Activated gamma-delta T cell treated with anti-CD3 and anti-CD28 coated beads, Interleukin-2, amount 50 U/mL, for 16 hours (primary cell): ENCODE measurements at places on chromosomes 7 and 10.

DNA sequence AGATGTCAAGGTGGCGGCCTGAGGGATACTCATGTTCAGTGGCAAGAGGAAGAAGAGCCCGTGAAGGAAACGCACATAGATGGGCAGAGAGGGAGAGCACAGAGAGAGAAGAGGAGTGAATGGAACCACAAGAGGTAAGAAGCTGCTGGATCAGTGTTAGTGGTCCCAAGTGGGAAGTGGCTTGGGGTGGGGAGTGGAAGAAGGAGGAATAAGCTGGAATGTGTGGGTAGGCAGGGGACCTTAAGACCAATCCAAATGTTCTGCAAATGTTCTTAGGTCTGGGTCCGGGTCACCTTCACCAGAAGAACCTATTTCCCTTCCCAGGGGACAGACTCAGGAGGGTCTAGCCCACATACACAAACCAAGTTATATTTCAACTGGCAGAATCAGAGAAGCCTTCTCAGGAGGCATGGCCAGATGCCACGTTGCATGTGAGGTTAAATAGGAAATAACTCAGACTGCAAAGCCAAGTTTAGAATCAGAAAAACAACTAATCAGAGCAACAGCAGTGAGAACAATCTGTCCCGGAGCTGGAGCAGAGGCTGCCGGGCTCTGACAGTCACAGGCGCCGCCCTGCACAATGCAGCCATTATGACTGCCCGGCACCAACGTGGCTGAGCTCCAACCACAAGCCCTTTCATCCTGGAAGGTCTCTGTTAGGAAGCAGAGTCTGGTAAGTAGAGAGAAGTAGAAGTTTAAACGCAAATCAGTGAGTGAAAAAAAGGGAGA lies 78.6 kb upstream of the ARMC3 start:
- no peak for DNase-seq

GRCh38 chr10:17693009-17693408 lies 49.1 kb downstream of the STAM start:
- DNase-seq: no peak

DNA sequence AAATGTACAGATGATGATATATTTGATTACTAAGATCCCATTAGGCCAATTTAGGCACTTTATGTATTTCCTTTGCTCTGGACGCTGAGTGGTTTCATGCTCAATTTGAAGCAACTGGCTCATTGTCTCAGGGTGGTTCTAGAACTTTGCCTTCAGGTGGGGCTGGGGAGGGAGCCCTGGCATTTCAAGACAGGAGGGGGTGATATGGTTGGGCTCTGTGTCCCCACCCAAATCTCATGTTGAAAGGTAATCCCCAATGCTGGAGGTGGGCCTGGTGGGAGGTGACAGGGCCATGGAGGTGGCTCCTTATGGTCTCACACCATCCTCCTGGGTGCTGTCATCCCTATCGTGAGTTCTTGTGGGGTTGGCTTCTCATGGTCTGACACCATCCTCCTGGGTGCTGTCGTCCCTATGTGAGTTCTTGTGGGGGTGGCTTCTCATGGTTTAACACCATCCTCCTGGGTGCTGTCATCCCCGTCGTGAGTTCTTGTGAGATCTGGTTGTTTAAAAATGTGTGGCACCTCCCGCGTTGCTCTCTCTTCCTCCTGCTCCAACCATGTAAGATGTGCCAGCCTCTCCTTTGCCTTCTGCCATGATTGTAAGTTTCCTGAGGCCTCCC lies 151.5 kb upstream of the KLF6 start:
- no peak for DNase-seq

GRCh38 chr7:149783386-149784250 lies 10.2 kb upstream of the ZNF467 start:
- DNase-seq: no peak

DNA sequence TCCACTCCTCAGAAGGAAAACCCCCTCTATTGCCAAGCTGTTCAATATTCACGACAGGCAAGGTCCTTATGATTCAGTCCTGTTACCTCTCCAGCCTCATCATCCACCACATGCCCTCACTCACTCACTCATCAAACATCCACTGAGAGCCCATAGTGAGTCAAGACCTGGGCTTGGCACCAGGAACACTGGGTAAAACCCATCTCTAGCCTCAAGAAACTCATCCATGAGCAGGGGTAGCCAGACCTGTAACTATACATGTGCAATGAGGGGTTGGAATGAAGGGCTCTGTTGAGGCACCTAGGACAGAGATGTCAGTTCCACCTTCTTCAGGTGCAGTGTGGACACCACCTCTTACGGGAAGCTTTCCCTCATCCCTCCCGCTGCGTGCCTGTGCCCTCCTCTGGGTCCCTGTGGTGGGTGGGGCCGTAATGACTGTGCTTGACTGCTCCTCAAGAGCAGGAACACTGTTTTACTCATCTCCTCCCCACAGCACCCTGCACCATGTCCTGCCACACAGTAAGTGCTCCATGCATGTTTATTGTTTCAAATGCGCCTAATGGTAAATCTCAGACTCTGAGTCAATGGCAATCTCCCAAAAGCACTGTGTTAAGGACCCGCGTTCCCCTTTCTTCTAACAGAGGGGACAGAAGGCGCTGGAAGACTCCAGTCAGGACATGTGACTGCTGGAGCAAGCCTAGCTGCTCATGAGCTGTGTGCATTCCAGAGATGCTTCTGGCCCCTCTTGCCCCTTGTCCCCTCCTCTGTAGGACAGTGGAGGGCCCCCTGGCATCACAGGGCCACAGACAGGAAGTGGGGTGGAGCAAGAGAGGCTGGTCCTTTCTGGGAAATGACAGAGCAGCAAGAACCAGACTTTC lies 95.4 kb downstream of the HIPK2 start:
- DNase-seq: no peak

- DNase-seq: no peak
These were observed 35.6 kb downstream of the FAM171A1 start for GRCh38 chr10:15335508-15335907.

GRCh38 chr10:74383642-74384041 lies 232.6 kb downstream of the ADK start:
- DNase-seq: no peak

DNA sequence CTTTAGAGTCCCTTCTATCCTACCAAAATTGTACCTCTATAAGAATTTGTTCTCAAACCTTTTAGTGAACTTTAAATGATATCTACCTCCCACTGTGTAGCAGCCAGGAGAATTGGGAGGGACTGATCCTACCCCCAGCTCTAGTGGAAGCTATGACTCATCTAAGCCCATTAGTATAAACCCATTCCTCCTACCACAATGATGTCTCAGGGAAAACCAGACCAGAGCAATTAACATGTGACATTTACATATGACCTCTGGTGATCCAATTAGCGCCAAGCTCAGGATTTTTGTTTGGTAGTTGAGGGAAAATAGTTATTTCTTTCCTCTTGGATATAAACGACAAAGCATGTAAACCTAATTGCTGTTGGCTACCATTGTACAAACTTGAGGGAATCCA lies 33.1 kb upstream of the R3HCC1L start:
- DNase-seq: no peak

GRCh38 chr10:114389426-114389825 lies 14.9 kb downstream of the AFAP1L2 start:
- no peak for DNase-seq

DNA sequence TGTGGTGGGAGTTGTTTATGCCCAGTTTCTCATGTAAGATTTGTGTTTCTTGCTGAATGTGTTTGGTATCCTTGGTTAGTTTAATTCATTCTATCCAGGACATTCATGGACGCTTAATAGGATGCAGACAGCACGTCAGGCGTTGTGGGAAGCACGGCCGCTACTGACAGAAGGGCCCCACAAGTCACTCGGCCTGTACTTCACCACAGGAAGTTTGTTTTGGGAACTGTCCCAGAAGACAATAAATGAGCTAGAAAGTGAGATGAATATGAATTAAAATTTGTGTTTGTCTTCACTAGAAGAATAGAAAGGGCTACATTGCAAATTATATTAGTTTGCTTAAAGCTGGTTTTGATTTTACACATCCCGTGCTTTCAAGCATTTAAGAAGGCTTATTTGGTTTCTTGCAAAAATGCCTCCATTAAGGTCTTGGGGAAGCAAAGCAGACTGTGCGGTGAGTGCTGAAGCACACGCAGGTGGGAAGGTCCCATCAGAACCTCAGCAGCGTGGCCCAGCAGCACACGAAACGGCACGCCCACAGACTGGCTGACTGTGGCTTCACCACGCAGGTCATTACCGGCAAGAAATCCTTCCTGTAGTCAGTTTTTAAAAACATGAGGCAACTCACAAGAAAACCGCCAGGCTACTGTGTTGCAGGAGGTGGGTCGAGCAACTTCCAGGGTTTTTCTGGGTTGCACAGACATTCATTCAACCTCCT lies 74.1 kb downstream of the VIPR2 start:
- DNase-seq: no peak

DNA sequence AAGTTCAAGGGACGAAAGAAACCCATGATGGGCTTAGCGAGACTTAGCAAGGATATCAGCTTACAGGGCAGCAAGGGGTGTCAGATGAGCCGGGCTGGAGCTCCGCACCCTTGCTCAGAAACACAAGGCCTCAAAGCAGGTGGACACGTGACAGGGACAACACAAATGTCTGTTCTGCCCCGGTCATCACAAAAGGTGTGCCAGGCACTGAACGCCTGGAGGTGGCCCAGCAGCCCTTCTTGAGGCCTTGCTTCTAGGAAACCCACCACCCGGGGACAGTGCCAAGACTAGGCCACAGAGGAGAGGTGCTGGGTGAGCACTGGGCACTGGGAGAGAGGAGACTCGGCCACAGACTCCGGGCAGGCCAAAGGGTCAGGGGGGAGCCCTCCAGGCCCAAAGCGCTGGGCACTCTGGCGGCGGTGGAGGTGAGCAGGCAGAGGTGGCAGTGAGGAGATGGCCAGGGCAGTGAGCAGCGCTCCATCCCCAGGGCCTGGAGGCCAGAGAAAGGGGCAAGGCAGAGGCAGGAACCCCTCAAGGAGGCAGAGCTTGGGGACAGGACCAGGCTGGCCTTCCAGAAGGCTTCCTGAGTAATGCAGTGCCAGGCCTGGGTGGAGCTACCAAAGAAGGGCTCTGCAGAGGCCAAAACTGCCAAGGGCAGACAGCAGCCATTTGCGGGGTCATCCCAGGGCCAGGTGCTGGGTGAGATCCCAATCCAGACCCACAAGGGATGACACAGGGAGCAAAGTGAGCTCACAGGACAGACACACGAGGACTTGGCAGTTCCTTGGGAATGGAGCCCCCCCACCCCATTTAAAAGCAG lies 22.7 kb downstream of the EBF3 start:
- no peak for DNase-seq

DNA sequence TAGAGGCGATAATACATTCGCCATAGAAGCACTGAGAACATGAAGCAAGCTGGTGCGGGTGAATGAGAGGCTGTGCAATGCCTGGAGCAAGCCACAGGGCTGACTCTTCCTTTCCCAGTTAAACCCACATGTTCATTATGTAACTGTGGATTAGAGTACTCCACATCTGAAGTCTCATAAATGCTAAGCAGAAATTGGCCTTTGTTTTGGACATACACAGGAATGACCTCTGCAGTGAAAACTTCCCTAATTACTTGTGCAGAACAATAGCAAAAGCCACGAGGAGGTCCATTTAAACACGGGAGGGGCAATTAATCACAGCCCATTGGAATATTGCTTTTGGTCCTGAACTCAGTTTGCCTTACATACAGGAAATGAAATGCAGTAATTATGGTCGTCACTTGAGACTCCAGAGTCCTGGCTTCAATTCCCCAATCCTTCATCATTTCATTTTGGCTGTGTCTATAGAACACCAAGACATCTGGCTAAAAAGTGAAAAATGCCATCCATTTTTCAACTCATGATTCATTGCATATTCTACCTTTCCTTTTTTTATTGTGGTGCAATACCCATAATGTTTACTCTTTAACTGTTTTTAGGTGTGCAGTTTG lies 78.7 kb upstream of the CXCL12 start:
- DNase-seq: no peak

DNA sequence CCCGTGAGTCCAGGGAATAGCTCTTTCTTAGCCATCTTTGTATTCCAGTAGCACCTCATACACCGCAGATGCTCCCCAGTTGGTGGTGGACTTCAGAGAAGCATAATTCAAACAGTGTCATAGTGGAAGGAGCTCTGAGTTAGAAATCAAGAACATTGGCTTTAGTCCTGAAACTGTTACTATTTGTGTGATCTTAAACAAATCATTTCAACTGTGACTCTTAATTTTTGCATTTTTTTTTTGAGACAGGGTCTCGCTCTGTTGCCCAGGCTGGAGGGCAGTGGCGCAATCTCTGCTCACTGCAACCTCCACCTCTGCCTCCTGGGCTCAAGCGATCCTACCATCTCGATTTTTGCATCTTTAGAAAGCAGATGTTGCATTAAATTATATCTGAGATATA lies 1.8 kb downstream of the BPGM start:
- no peak for DNase-seq

GRCh38 chr7:99380032-99380822 lies 5.7 kb downstream of the ARPC1B start:
- no peak for DNase-seq
